ENCODE measurements at places on chromosomes 2 and 18.

- DNase-seq, result no peak
Measured at GRCh38 chr2:104434318-104434792, 419.6 kb upstream of the POU3F3 start.

DNA sequence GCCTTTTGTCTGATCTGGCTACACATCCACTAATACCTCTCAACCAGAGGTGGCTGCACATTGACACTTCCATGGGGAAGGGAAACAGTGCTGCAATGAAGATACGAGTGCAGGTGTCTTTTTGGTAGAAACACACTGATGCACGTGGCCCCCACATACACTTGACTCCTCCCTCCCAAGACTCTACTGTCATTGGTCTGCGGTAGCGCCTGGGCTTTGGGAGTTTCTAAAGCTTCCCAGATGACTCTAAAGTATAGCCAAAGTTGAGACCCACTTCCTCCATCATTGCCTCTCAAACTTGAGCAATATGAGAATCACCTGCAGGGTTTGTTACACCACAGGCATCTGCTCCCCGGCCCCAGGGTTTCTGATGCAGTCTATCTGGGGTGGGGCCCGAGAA lies 11.0 kb downstream of the SLC14A1 start:
- no peak for DNase-seq

DNA sequence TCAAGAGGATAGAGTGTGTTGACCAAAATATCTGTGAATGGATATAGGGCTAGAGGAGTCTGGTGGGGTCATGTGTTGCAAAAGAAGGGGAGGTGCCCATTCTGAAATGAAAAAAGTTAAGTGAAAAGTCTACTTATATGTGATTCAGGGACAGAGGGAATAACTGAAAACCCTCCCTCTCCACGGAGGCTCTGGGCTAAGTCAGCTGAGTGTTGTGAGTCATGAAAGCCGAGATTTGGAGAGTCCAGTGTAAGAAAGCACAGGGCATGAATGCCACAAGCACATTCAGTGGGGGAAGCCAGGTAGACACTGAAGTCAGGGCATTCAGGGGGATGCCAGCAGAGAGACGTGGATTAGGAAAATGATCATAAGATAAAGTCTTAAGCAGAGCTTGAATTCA lies 871.9 kb downstream of the TSN start:
- DNase-seq, result no peak

DNA sequence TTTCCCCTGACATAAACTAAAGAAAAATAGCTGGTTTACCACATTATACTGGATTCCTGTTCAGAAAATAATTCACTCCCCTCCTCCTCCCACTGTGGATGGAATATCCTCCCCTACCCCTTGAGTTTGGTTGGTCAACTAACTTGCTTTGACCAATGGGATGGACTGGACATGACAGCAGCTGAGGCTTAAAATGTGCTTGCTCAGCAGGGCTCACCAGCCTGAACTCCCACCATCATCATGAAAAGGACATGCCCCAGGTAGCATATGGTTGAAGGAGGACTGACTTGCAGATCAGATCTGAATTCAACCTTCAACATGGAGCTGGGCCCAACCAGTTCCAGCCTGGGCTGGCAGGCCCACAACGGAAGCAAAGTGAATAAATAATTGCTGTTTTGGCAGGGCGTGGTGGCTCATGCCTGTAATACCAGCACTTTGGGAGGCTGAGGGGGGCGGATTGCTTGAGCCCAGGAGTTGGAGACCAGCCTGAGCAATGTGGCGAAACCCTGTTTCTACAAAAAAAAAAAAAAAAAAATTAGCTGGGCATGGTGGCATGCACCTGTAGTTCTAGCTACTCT lies 284.4 kb downstream of the AFF3 start:
- peak; percentile 25 for DNase-seq

- no peak for DNase-seq
Measured at GRCh38 chr18:35050028-35050546, 8.9 kb downstream of the MAPRE2 start.

DNA sequence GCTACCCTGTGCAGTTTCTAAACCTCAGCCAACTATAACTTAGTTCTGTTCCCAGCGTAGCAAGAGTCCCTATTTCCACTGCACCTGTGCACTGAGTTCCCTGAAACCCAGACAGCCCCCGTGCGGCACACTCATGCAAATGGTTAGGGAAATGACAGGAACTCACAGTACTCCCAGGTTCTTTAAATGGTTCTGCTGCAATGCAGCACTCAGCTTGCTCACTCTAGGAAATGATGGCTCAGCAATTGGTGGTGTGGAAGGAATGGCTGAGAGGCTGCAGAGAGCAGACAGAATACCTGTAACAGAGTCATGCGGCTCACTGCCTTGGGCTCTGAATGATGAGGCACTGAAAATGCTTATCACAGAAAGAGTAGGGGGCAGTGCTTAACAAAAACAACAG lies 143.0 kb downstream of the RAD51AP2 start:
- DNase-seq, result no peak

DNA sequence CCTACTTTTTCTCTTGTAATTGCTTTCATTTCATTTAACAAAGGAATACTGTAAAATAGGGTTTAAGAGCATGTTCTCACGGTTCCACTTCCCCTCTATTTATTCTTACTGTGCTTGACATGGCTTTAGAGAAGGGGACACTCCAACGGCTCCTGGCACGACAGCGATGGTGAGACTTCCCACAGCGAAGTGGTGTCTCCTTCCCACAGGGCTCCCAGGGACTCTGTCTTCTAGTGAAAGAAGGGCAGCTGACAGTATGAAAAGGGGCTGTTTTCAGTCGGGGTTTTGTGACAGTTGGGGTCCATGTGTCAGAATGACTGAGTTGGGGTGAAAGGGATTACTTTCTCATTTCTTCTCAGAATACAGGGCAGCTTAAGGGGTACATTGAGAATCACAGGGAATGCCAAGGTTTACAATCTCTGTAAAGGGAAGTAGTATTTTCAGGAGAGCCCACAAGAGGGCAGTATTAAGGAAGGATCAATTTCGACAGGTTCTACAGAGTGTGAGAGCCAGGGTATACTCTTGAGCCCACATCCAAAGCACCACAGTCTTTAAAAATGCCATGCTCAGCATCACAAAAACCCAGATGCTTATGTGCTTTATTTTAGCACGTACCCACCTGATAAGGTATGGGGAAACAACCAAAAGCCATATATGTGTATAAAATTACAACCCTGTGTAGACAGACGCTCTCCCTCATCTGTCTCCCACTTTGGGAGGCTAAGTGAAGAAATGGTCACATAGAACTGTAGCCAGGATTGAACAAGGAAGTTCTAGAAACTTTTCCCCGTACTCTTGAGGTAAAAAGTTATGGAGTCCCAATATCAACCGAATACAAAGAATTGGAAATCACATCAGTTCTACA lies 31.3 kb upstream of the RAPGEF4 start:
- DNase-seq, result no peak

- no peak for DNase-seq
Measured at GRCh38 chr2:240767341-240767740, 52.7 kb downstream of the KIF1A start.

GRCh38 chr18:53757328-53757727 lies 467.1 kb downstream of the MBD2 start:
- DNase-seq, result no peak

GRCh38 chr2:222604749-222605515 lies 51.0 kb downstream of the FARSB start:
- DNase-seq, result no peak

GRCh38 chr2:218894151-218894879 lies 13.7 kb downstream of the WNT10A start:
- no peak for DNase-seq

GRCh38 chr2:33236482-33237385 lies 239.7 kb upstream of the RASGRP3 start:
- DNase-seq, result no peak

GRCh38 chr2:160426604-160427003 lies 67.0 kb downstream of the RBMS1 start:
- DNase-seq, result no peak

Data from NCI-H446 treated with DMSO at 0.1 percent for 48 hours (cell line).